ENCODE measurements at places on chromosomes 3 and 15. TPM values are rescaled to one million over a fixed set of nuclear protein-coding genes. Genes with fewer than 3 reads are reported as not detected.
A peak's percentile ranks its signal among the peaks of the same experiment; 100 is the strongest.

DNA sequence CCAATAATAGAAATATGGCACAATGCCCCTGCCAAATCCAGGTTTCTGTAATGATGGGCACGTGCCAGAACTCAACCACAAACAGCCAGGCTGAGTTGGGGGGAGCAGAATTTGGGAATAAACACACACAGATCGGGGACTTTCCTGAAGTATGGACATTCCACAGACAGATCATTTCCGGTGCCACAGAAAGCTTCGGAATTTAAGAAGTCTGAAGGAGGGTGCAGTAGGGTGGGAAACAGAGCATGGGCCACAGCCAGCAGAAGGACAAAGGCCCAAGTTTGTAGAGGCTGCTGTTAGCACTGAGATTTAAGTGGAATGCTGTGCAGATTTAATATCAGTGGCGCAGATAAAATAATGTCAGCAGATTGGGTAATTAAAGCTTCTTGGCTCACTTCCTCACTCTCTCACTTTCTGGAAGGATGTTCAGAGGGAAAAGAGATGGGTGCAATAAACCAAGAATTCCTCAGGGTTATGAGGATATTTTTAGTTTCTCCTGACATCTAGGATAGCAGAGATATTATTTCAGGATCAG, 67.4 kb downstream of the MYLK start:
- peak overlapping the region; percentile 60 for H3K27ac ChIP-seq
- H3K36me3 ChIP-seq: peaks cover 22% of the 10 kb centered on the region
- peak; percentile 73 for DNase-seq
- H3K4me1 ChIP-seq: peaks cover 64% of the 10 kb centered on the region
- no peaks in the 10 kb centered on the region for H3K27me3 ChIP-seq

- H3K4me1 ChIP-seq: peaks cover 8% of the 10 kb centered on the region
- no peak overlapping the region for H3K27ac ChIP-seq
- no peak overlapping the region for H3K4me3 ChIP-seq
- H3K27me3 ChIP-seq: no peaks in the 10 kb centered on the region
Observed at GRCh38 chr3:156511987-156512677, 42.8 kb downstream of the SSR3 start.

GRCh38 chr15:61997786-61998185, 62.5 kb downstream of the VPS13C start:
- no peak overlapping the region for H3K27ac ChIP-seq
- H3K36me3 ChIP-seq: 0 out of 2 replicates have a peak, but pooled peaks cover 4% of the 10 kb centered on the region
- peak; percentile 18 for DNase-seq
- H3K27me3 ChIP-seq: no peaks in the 10 kb centered on the region
- H3K4me3 ChIP-seq: no peak overlapping the region
- peaks cover 8% of the 10 kb centered on the region for H3K4me1 ChIP-seq

DNA sequence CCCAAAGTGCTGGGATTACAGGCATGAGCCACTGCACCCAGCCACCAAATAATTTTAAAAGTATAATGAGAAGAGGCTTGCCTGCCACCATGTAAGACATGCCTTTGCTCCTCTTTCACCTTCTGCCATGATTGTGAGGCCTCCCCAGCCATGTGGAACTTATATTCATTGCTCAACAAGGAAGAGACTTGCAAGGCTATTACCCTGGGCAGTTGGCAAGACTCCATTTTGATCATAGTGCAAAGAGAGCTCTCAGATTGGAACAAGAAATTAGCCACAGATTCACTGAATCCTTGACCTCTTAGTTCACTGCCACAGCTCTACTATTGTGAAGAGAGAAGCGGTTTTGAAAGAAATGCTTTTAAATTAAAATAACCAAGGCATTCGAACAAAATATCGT, 6.1 kb downstream of the SCAP start:
- H3K4me1 ChIP-seq: peaks cover 4% of the 10 kb centered on the region
- DNase-seq: peak; percentile 24
- H3K4me3 ChIP-seq: no peak overlapping the region
- no peaks in the 10 kb centered on the region for H3K36me3 ChIP-seq
- H3K27ac ChIP-seq: no peak overlapping the region
- no peaks in the 10 kb centered on the region for H3K27me3 ChIP-seq

DNA sequence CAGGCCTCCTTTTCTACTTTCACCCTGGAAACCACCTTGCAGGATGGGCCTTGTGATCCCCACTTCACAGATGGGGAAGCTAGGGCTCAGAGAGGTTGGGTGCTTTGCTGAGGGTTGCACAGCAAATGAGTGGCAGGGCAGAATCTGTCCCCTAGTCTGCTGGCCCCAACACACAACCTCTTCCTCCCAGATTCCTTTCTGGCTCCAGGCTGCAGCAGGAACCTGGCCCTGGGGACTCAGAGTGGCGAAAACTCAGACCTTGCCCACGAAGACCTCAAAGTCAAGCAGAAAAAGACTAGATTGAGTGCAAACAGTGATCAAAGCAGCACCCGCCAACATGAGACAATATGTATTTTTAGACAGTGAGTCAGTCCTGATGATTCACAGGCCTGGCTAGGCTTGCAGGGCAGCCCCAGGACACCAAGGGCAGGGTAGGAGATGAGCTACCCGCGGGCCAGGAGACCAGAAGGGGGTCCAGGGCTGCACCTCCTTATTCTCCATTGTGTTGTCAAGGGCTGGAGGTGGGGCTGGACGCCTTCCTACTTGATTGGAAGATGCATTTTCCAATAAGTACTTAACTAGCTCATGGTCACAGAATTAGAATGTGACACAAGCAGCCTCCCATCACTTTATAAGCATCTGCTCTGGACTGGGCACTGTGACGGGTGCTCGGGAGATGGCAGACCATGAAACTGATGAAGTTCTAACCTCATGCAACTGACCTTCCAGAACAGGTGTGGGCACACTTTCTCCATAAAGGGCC, 23.9 kb downstream of the GOLGA6L2 start:
- no peaks in the 10 kb centered on the region for H3K27me3 ChIP-seq
- peaks cover 6% of the 10 kb centered on the region for H3K4me1 ChIP-seq
- peak; percentile 28 for DNase-seq
- H3K27ac ChIP-seq: no peak overlapping the region
- H3K4me3 ChIP-seq: no peak overlapping the region

DNA sequence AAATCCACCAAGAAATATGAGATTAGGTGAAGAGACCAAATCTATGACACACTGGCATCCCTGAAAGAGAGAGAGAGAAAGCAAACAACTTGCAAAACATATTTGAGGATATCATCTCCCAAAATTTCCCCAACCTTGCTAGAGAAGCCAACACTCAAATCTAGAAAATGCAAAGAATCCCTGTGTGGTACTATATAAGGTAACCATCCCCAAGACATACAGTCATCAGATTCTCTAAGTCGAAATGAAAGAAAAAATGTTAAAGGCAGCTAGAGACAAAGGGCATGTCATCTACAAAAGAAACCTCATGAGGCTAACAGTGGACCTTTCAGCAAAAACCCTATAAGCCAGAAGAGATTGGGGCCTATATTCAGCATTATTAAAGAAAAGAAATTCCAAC, 622.1 kb upstream of the LMCD1 start:
- no peak overlapping the region for H3K4me3 ChIP-seq
- DNase-seq: no peak
- no peaks in the 10 kb centered on the region for H3K36me3 ChIP-seq
- no peaks in the 10 kb centered on the region for H3K4me1 ChIP-seq
- H3K27me3 ChIP-seq: no peaks in the 10 kb centered on the region

DNA sequence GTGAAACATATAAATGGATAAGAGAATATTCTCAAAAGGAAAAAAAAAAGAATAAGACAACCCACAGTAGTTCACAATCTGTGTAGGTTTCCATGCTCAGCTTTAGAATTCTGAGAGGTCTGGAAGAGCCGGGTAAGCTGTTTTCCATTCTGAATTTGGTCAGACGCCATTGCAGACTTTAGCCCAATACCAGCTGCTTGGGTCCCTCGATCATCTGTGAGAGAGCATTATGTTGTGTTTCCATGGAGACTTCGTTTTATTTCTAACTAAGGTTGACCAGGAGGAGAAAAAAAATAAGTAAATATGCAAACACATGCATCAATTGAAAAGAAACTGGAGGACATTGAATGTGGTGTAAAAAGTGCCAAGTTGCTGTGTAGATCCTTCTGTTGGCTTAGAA, 25.5 kb downstream of the KCNAB1 start:
- no peak overlapping the region for H3K27ac ChIP-seq
- H3K36me3 ChIP-seq: no peaks in the 10 kb centered on the region
- H3K27me3 ChIP-seq: no peaks in the 10 kb centered on the region
- no peak overlapping the region for H3K4me3 ChIP-seq
- DNase-seq: no peak

Gene NFKBIZ
- total RNA-seq: 19.1 TPM

DNA sequence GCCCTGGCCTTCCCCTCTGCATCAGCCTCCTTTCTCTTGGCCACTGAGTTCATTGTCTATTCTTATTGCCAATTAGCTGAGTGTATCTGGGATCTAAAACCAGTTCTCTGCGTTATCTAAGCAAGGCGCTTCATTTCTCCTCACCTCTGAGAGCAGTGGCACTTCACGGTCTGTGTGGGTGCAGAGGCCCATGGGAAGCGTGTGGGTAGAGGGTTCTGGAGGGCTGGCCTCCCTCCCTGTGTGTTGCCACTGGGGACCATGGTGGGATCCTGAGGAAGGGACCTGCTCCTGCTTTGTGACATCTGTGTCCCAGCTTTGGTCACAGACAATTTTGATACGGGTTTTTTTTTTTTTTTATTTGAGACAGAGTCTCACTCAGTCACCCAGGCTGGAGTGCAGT, 32.7 kb downstream of the EDEM1 start:
- H3K36me3 ChIP-seq: peaks cover 27% of the 10 kb centered on the region
- H3K4me3 ChIP-seq: no peak overlapping the region
- H3K27me3 ChIP-seq: no peaks in the 10 kb centered on the region

- H3K36me3 ChIP-seq: no peaks in the 10 kb centered on the region
- peaks cover 38% of the 10 kb centered on the region for H3K4me1 ChIP-seq
- peak; percentile 45 for DNase-seq
- H3K4me3 ChIP-seq: no peak overlapping the region
Observed at GRCh38 chr3:188792793-188793192, 379.0 kb upstream of the TPRG1 start.

Measured in GM23248 (cell line).